ENCODE measurements at places on chromosomes 1 and 21.
A peak's percentile ranks its signal among the peaks of the same experiment; 100 is the strongest.

DNA sequence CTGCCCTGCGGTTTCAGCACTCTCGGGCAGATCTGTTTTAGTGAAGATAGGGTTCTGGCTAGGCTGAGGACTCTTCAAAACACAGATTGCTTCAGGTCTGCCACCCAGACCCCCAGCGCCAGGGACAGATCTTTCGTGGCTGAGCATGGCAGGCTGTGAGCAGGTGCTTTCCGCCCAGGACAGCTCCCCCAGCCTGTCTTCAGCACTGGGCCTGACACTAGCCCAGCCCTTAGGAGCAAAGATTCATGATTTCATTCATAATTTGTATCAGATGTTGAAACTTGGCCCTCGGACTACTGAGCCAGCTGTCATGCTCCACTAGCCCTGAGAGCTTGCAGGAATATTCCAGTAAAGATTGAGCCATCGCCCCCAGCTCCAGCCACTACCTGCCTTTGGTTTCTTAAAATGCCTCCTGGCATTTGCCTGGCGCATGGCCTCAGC lies 5.9 kb downstream of the ADPRS start:
- no peak for DNase-seq

DNA sequence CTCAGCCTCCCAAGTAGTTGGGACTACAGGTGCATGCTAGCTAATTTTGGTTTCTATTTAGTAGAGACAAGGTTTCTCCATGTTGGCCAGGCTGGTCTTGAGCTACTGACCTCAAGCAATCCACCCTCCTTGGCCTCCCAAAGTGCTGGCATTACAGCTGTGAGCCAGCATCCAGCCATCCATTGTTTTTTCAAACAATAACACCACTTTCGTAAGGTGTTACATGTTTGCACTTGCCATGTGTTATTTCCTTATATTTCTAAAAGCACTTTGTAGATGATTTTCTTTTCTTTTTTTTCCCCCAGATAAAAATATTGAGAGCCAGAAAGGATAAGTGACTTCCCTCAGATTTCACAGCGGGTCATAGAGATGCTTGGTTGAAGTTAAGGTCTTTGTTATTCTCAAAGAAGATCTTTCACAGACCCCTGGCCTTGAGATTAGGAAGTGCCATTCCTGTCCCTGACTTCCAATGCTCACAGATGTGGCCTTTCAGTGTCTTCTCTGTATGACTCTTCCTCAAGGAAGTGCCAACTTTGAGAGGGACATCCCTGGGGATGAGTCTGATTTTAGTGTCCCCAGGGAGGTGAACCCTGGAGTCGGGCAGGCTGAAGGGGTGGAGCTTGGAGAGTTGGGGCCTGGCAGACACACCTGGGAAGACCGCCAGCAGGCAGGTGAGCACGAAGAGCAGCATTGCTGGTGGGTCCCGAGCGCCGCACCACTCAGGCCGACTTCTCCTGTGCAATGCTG lies 6.3 kb downstream of the PIGR start:
- DNase-seq, result no peak

GRCh38 chr1:229420765-229421164 lies 13.1 kb downstream of the ACTA1 start:
- DNase-seq, result no peak

DNA sequence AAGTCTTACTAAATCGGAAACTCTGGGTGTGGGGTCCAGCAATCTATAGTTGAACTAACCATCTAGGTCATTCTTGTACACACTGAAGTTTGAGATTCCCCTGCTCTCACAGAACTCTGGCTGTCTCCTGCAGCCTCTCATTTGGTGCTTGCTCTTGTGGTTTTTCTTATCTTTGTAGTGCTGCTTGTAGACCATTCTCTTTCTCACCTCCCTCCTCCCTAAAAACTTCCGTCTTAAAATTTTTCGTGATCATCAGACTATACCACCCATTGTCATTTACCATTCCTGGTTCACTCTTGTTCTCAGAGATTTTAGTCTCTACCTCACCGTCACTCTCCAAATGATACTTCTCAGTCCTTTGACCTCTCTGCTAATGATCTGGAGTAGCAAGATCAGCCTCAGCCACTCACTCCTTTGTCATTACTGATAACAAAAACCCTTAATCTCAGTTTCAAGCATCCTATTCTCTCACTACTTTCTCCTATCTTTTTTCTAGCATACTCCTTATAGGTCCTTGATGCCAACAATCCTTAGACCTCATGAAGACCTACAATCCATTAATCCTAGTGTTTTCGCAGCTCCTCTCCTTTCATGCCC lies 13.0 kb upstream of the EPHX4 start:
- DNase-seq, result no peak

GRCh38 chr1:16296643-16297042 lies 55.6 kb downstream of the FBXO42 start:
- DNase-seq, result no peak

DNA sequence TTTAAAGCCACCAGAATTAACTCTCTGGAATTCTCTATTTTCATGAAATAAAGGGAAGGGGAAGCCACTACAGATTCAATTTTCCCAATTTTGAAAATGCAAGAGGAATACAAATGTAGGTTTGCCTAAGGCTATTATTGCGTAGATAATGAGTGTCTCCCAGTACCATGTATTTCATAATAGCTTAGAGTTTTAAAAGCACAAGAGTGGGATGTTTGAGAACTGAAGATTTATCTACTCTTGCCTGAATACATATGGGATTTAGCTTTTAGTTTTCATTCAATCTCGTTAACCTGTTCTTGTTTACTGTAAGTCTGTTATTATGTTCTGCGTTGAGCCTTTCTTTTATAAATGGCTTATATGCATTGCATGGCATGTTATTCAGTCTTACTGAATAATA lies 795.1 kb downstream of the BRINP3 start:
- DNase-seq, result no peak

DNA sequence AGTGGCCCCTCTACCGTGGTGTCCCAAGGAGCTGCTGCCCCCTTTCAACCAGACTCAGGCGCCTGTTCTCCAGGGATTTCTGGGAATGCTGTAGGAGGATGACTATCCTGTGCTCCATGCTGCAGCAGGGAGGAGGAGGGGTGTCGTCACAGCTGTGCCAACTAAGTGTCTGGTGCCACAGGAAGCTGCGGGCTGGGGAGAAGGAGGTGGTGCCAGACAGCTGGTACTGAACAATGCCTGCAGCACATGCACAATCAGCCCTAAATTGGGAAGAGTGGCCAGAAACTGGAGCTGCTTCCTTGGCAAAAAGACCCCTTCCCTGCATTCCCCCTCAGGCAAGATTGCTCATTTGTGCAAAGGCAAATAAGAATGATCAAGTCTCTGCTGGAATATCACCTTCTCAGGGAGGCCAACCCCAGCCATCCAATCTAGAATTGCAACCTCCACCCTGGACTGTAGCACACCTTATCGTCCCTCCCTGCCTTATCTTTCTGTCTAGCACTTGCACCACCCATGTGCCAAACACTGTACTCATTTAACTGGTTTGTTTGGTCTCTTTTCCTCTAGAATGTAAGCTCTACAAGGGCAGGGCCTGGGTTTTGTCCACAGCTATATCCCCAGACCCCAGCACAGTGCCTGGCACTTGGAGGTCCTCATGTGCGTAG lies 33.3 kb downstream of the LAMB3 start:
- no peak for DNase-seq

GRCh38 chr21:27804515-27804914 lies 837.6 kb upstream of the ADAMTS5 start:
- no peak for DNase-seq

GRCh38 chr1:55480029-55480795 lies 265.0 kb upstream of the USP24 start:
- no peak for DNase-seq

DNA sequence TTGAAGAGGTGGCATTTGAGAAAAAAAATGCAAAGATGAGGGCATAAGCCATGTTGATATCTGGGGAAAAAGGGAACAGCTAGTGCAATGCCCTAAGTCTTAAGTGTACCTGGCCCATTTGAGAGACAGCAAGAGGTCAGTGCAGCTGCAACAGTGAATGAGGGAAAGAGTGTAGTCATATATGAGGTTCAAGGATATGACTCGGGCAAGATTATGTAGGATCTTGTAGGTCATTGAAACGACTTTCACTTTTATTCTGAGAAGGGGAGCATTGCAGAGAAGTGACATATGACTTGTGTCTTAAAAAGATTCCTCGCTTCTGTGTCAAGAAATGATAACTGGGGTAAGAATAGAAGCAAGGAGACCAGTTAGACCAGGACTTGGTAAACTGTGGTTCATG lies 31.0 kb downstream of the NTMT2 start:
- no peak for DNase-seq

DNA sequence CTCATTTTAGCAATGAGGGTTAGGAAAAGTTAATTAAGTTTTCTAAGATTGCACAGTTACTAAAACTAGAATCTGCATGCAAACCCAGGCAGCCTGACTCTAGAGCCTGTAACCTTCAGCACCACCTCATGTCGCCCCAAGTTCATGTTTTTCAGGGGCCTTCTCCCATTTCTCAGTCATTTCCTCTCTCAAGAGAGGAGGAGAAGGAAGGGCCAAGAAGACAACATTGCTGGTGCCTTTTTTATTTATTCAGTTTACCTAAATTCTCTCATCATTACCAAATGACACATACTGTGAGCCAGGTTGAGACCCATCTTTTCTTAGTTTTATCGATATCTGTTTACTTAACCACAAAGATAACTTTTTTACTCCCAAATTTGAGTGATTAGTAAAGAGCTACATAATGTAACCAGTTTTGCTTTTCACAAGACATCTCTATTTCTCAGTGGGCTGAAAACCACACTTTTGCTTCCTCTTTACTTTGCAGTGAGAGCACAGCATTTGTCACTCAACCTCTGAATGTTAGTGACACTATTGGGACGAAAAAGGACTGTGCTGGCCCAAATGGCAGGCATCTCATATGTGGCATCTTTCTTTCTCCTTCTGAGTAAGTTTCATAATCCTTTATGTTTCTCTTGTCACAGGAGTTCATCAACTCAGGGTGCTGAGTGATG lies at the start of gene CD101:
Gene CD101 (plus strand): TSS at position 507 of the 674 bp plus-strand sequence. CDS start 58 bp downstream, at position 565.
- peak; percentile 34 for DNase-seq

- DNase-seq, result no peak
Observed at GRCh38 chr1:198544265-198544664, 3.8 kb upstream of the ATP6V1G3 start.

DNA sequence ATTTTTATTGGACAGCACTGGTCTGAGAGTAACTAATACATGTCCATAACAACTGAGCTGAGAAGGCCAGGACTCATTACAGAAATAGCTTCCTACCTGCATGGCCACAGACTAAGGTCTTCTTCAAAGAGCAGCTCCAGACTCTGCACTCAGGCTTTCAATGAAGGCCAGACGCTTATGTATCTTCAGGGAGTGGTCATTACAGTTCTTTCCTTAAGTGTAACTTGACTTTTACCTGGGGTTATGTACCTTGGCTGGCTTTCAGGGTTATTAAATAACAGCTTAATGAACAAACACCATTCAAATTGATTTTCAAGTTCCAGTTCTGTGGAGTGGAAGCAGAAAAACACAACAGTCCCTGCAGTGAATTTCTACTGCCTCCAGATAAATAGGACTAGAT lies 23.8 kb upstream of the SLC22A15 start:
- DNase-seq, result no peak

DNA sequence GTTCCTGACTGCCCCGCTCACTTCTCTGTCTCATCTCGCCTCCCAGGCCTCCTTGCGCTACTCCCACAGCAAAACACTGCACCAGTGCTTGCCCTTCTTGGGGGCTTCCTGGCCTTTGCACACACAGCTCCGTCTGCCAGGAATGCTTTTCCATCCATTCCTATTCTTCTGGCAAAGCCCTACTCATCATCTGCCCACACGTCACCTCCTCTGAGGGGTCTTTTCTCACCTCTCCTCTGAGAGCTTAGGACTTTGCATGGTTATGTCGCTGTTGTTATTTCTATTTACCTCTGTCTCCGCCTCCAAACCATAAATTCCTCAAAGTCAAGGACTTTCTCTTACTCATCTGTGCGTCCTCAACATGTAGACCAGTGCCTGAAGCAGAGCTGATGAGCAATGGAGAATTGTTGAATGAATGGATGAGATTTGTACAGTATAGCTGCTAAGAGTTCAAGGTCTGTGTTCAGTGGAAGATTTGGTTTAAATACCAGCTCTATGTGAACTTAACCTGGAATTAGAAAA lies 26.4 kb upstream of the BTG2 start:
- no peak for DNase-seq

GRCh38 chr1:22914633-22915217 lies 57.9 kb downstream of the LACTBL1 start:
- DNase-seq, result no peak

DNA sequence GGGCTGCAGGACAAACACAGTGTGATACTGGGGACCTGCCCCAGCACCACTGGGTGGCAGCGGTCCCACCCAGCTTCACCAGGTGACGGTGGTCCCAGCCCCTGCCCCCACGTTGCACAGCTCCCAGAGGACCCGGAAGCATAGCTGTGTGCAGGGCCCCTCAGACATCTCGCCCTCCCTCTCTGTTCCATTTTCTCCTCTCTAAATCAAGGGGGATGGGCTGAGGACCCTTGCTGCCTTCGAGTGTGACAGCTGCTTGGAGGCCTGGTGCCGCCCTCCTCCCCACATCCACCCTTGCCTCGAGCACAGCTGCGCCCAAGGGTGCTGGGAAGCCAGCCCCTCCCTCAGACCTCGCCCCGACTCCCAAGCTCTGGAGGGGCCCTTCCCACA lies 16.1 kb upstream of the LRRC3 start:
- no peak for DNase-seq

DNA sequence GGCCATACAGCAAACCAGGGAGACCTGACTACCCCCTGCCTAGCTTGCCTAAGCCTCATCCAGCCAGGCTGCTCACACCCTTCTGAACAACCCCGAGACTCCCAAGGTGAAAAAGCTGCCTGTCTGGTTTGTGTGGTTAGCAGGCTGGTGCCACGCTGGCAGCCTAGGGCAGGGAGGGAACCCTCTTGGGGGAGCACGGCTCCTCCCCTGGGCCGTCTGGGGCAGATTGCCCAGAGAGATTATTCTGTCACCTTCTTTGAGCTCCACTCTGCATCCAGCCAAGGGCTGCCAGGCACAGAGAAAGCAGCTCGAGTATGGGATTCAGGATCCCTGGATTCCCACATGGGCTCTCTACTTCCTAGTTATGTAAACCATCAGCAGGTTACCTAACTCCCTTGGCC lies 27.5 kb upstream of the TCEA3 start:
- DNase-seq, result no peak

GRCh38 chr1:208318150-208318734 lies 74.1 kb upstream of the PLXNA2 start:
- no peak for DNase-seq

- no peak for DNase-seq
Observed at GRCh38 chr1:181390410-181391077, 92.8 kb upstream of the CACNA1E start.

DNA sequence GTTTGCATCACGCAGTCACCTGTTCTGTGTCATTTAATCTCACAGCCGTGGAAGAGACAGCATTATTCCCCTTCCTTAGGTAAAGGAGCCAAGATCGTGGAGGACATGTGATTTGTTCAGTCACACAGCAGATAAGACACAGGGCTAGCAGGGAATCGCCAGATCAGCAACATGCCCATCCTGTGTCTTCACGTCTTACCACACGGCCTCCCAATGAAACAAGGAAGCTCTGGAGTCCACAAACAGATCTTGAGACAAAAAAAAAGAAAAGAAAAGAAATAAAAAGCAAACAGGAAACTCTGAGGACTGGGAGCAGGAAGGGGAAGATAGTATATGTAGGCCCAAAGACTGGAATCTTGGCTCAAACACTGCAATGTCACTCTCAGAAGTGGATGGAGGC lies 155.3 kb downstream of the ADSS2 start:
- no peak for DNase-seq

- no peak for DNase-seq
Observed at GRCh38 chr1:50967416-50968157, 2.5 kb upstream of the CDKN2C start.

- DNase-seq, result no peak
Observed at GRCh38 chr1:246215510-246215903, 291.6 kb downstream of the SMYD3 start.
